ENCODE measurements at places on chromosomes 11 and 22.

DNA sequence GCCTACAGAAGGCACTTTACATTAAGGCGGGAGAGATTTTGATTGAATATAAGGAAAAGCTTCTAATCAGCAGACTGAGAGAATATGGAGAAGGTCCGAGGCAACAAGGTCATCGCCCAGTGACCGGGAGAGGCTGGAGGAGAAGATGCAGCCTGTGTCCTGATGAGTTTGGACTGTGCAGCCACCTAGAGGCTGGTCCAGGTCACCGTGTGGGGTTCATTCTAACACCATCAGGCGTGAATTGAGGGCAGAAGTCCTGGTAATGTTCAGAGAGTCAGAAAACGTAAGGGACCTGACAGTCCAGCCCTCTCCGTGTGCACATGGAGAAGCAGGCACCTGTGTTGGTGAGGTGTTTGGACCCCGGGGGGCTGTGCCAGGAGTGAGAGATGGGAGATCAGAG lies 102.7 kb downstream of the FEZ1 start:
- no peak for DNase-seq

DNA sequence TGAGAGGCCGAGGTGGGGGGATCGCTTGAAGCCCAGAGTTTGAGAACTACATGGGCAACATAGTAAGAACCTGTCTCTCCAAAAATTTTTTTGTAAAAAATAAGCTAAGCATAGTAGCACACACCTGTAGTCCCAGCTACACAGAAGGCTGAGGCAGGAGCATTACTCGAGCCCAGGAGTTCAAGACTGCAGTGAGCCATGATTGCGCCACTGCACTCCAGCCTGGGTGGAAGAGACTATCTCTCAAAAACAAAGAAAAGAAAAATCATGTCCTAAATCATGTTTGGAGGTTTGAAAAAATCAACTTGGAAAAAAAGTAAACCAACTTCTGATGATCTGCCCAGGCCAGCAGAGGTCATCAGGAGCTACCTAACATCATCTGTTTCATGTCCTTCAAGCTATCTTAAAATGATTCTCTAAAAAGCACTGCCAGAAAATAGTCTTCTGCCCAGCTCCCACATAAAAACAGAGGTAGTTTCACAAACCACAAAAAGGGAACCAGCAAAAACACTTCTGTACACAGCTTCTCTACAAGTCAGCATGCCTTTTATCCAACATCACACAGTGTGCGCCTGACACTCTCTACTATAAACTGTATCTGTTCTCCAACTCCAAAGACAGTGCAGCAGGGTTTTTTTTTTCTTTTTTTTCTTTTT lies 165.0 kb downstream of the SOX6 start:
- no peak for DNase-seq

DNA sequence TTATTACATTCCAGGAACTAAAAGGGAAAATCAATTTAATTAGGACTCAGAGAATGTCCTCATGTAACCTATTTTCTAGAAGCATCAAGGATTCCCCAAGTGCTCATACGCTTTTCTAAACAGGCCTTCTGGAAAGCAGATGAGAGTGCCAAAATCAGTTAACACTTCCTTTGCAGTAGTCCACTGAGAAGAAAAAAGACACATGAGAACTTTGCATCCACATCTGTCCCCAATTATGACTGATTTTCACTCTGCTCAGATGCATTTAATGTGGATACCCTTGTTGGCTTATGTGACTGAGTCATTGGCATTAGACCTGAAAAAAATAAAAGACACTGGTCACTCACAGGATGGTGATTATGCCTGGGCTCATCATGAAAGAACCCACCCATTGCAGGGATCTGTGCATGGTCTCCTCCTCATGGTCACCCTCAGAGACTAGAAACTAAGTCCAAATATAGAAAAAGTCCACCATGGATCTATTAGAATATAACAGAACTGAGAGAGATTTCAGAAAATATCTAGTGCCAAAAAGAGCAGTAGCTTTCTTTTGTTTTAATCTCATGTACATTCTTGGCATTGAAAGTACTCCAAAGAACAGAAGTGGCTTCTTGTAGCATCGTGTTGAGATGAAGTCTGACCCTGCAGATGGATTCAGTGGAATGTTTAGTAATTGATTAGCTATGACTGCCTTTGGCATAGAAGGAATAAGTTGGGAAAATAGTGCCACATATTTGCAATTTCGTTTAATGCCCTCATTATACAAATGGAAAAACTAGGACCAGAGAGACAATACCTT lies 48.8 kb upstream of the FIBIN start:
- no peak for DNase-seq

DNA sequence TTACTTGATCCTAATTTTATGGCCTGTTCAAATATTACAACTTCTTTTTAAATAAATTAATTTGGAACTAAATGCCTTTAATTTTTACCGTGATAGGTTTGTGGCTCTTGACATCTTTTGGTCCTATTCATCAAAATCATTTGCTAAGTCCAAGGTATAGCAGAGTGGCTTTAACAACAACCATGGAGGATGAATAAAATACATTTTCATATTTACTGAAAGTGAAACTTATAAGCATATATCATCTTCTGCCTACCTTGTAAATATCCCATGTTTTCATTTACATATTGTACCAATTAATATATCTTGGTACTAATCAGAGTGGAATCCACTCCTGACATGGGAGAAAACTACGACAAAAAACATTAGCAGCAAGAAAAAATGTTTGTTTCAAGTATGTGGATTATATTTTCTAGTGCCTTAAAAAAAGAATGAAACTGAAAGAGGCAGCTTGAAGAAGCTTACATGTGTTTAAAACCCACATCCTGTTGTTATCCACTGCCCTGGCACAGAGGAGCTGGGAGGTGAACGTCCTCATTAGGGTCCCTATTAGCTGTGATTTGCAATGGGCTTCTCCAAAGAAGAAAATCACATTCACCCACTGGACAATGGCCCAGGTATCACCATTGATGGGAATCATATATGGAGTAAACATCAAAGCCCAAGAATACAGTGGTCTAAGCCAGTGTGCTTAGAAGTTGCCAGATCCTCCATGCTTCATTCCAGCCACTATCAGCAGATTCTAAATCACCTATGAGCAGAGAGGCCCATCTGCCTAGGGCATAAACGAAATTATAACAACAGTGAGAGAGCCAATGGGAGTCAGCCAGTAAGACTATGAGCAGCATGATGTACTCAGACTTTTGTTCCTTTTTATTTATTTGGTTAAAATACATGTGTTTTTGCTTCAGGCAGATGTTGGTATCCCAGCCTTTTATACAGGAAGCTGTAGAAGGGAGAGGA lies 84.7 kb downstream of the MAML2 start:
- no peak for DNase-seq

GRCh38 chr22:36331306-36331911 lies 56.4 kb downstream of the MYH9 start:
- no peak for DNase-seq

DNA sequence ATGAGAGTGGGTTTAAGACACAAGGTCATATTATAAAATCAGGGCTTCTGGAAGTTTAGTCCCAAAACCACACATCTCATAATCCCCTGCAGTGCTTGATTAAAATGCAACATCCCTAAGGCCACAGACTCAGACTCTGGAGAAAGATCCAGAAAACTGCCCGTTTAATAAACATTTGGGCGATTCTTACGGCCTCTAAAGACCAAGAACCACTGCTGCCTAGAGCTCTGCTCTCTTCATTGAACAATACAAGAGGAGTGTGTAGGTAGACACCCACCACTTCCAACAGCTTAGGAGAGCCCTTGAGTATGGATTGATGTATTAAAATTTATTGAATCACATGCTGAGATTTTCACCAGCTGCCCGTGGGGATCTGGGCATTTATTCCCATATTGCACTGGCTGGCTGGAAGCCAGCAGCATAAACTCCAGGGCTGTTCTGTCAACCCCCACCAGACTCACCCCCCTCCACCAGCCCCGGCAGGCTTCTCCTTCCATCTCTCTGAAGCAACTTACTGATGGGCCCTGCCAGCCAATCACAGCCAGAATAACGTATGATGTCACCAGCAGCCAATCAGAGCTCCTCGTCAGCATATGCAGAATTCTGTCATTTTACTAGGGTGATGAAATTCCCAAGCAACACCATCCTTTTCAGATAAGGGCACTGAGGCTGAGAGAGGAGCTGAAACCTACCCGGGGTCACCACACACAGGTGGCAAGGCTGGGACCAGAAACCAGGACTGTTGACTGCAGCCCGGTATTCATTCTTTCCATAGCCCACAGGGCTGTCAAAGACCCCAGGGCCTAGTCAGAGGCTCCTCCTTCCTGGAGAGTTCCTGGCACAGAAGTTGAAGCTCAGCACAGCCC lies 749 bp upstream of the BEST1 start:
- no peak for DNase-seq

GRCh38 chr11:57425565-57426438 lies 1.1 kb downstream of the SLC43A3 start:
- DNase-seq, result no peak

- DNase-seq, result no peak
Measured at GRCh38 chr11:117702946-117703598, 93.9 kb downstream of the DSCAML1 start.

- DNase-seq, result peak; percentile 76
Measured at GRCh38 chr22:35552196-35552842, 11.7 kb downstream of the RASD2 start.

DNA sequence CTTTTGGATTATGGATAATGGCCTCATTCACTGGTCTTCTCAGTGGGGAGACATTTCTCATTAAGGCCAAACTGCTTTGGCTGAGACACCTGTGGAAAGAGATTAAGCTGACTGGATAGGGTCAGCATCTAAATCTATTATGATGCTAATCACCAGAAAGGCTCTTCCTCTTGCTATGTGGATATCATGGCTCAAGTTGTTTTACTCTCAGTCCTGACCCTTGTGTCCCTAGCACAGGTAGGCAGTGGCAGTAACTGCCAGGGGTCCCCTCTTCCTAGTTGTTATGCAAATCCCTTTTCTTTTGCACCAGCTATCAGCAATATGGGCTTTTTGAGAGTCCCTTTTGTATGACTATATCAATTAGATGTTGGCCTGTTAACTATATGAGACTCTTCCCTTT lies 335.7 kb upstream of the PLET1 start:
- no peak for DNase-seq

- no peak for DNase-seq
Measured at GRCh38 chr11:94791216-94791889, 23.2 kb downstream of the AMOTL1 start.

GRCh38 chr11:43384393-43384792 lies 25.7 kb downstream of the TTC17 start:
- DNase-seq, result no peak

DNA sequence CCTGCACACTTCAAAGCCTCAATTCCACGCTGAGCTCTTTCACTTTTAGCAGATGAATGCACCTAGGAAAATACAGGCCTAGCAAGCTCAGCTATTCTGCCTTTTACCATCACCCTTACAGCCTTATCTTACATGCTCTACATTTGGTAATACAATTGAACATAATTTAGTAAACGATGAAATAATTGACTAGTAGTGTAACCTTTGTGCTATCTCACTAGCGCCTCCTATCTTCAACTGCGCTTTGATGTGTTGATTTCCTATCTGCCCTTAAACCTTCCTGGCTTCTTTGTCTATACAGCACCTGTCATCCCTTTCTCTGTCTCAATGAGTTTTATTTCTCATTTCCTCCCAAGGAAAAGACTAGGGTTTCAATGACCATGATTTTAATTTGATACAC lies 149.7 kb downstream of the LRRC4C start:
- DNase-seq, result no peak

GRCh38 chr11:132643239-132643638 lies 889.1 kb downstream of the OPCML start:
- no peak for DNase-seq

DNA sequence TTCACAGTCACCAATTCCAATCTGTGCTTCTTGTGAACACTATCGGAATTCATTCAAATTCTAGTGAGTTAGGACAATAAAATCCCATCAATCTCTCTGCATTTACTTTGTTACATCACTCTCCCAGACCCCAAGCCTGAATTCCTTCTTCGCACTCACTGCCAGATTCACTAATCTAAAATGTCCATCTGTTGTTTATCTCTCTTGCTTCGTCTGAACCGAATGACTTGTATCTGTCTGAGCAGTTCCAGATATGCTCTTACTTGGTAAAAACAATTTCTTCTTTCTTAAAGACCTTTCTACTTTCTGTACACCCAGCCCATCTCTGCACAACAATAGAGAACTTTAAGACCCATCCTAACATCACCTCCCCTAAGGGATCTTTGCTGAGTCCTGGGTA lies 7.0 kb downstream of the MMP10 start:
- DNase-seq, result no peak

DNA sequence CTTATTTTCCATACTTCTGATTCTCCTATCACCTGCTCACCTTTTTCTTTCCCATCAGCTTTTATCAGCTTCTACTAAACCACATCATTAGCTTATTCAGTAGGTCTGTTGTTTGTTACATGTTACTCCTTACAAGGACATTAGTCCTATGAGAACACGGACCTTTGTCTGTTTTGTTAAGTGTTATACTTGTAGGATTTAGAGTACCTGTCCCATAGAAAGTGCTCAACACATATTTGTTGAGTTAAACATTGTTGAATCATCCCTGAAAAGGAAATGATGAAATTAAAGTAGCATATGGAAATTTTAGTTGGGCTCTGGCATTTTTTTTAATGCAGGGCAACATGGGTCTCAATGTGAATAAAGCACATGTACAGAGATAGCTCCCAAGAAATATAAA lies 222.1 kb upstream of the CARD18 start:
- no peak for DNase-seq

DNA sequence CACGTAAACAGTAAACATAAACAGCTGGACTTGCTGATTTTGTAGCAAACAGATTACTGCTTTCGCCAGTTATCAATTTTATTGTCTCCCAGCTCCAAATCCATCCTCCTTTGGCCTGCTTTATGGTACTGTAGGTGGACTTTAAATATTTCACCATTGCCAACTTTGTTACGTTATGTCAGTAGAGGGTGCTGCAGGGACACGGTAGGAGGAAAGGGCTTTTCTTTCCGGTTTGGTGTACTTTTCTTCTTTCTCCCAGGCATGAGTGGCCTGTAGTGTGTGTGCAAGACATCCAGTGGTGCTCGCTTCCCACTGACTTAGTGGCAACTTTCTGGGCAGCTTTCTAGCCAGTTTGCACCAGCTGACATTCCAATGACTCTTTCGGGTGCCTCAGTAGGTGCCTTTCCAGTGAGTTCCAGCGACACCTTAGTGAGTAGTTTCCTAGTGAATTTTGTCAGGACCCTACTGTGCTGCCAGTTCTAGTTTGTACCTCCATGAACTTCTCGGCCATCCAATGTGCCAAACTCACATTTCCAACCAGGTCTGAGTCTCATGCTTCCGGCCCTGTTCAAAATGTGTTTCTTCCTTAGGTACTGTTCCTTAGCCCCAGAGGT lies 267.6 kb upstream of the TENM4 start:
- peak; percentile 17 for DNase-seq

DNA sequence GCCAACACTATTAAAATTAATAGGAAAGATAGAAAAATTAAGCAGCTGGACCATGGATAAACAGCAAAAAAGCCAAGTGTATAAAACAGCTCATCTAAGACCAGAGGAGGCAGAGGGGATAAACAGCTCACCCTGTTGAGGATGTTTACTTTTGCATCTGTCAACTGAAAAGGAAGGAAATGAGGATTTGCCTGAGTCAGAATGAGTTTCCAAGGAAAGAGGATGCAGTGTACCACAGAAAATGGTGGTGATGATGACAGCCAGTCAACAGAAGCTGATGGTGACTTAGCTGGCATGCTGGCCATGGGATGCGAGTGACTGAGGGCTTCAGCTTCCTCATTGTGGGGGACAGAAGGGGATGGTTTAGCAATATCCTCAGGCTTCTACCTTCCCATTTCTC lies 183.5 kb downstream of the KIRREL3 start:
- no peak for DNase-seq

GRCh38 chr11:33438301-33438700 lies 181.1 kb downstream of the HIPK3 start:
- DNase-seq, result no peak

Measured in brain pericyte (primary cell).